ENCODE measurements at places on chromosomes 11 and 22. TPM values are rescaled to one million over a fixed set of nuclear protein-coding genes. Genes with fewer than 3 reads are reported as not detected.

MUC5AC gene
- not detected for total RNA-seq

OR5B21 gene
- not detected for total RNA-seq

DNA sequence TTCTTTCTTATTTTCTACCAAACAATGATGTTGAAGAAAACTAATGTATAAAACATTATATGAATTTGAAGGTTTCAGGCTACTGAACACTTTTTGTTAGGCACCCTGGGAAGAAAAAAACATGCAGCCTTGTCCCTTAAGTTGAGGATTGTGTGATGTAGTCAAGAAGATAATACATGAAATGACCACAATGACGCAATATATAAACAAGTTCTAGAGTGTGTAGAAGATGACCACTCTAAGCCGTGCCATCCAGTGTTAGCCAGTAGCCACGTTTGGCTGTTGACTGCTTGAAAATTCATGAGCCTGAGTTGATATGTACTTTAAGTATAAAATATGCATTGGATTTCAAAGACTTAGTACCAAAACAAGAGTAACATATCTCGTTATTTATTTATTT is 16.2 kb downstream of the SWAP70 start:
- DNase-seq = no peak

LDHAL6A gene
- not detected for total RNA-seq

- DNase-seq = no peak
Observed at GRCh38 chr11:114082767-114083181, 23.3 kb downstream of the ZBTB16 start.

DNA sequence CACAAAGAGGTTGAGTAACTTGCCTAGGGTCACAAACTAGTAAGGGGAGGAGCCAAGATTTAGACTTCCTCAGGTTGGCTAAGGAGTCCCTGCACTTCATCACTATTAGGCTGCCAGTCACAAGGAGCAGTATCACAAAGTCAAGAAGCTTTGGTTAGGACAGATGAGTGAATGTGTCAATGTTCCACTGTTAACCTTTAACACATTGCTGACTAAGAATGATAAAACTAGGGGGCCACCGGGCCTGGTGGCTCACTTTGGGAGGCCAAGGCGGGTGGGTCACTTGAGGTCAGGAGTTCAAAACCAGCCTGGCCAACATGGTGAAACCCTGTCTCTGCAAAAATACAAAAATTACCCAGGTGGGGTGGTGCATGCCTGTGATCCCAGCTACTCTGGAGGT is 32.0 kb downstream of the TMEM123 start:
- no peak for DNase-seq

DNA sequence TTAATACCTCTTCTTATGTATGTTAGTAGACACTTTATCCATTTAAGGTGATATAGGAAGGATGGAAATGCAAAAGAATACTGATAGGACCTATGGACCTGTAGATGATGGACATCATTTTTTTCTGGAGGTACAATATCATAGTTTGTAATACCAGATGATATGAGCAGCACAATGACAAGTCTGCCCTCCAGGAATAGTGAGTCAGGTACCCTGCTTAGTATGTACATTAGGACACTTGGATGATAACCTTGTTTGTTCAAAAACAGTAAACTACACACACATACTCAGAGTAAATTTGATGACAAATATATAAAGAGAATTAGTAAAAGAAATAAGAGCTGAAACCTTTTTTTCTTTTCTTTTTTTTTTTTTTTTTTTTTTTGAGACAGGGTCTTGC is 58.7 kb upstream of the B3GNT6 start:
- DNase-seq = no peak

- no peak for DNase-seq
Observed at GRCh38 chr11:58027341-58027740, 3.4 kb upstream of the OR6Q1 start.

DNA sequence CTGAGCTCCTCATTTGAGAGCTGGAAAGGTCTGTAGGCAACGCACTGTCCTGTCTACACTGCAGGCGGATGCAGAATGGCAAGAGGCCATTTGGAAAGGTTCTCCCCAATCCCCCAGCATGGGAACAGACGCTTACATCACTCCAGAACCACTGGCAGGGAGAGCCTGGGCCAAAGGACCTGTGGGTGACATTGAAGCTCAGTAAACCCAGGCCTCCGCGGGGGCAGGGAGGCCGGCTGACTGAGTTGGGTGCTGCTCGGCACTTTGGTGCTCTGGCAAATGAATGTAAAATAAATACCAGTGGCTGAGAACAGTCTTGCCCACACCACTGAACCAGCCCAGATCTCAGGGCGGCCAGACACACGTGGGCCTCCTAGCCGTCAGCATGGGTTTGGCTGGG is 22.4 kb downstream of the TOM1 start:
- DNase-seq = no peak

MMP1 gene
- total RNA-seq = not detected

DNA sequence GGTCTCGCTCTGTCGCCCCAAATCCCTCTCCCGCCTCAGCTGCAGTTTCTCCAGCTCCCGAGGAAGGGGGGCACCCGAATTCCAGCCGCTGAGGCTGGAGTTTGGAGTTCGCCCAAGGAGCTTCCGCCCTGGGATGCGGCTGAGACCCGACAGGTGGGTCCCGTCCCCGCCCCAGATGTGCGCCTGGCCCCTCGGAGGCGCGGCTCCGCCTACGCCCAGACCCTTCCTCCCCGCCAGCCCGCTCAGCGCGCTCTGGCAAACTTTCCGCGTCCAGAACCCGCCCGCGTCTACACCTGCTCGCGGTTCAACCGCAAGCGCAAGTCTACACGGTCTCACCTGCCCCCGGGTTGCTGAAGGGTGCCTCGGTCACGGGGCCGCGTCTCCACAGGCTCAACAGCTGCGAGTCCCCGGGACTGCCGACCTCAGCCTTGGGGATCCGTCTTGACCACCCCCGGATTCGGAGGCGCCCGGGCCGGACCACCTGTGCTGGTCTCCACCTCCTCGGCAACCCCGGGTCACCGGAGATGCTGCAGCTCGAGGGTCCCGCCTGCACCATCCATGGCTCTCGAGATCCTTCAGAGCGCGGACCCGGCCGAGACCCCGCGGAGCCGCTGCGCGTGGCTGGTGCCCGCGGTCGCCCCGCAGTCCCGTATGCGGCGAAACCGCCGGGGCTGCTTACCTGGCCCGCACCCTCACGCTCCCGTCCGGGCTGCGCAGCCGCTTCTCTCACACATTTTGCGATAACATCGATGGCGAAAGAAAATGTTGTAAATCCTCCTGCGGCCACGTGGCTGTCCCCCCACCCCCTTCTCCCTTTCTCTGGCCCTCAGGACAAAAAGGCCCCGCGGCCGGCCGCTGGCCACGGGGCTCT is 63.6 kb downstream of the NFAM1 start:
- peak; percentile 85 for DNase-seq

Measured in H9 (cell line).